ENCODE measurements at places on chromosomes 6 and 20.

- DNase-seq: no peak
Measured at GRCh38 chr6:31356216-31356945, 598 bp downstream of the HLA-B start.

GRCh38 chr6:38784506-38785235 lies 69.6 kb downstream of the DNAH8 start:
- no peak for DNase-seq

DNA sequence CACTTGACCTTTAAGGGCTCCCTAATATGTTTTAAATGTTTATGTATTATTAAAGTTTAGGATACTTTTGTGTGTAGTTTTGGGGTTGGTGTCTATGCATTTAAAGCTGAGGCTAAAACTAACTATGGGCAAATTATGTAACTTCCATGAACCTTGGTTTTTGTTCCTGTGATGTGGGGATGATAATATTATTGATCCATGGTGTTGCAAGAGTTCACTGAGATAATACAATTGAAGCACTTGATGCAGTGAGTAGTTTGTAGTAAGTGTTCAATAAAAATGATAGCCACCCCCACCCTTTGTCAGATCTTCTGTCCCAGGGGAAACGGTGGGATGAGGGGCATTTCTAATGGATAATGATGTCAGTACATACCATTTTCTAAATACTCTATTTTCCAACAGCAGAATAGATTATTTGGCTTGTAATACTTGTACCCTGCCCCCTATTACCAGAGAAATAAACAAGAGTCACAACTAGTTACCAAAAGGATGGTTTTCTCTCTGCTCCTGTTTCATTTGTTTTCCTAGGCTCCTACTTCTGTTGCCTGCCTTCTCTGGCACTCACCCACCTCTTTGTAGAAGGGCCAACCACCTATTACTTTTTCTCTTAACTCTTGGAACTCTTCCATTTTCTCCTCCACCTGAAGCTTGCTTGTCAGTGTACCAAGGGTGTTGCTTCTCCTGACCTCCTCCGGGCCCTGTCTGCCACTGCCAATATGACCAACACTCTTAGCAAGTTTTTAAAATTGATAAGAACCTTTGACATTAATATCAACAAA lies 97.9 kb downstream of the RCAN2 start:
- DNase-seq: no peak

DNA sequence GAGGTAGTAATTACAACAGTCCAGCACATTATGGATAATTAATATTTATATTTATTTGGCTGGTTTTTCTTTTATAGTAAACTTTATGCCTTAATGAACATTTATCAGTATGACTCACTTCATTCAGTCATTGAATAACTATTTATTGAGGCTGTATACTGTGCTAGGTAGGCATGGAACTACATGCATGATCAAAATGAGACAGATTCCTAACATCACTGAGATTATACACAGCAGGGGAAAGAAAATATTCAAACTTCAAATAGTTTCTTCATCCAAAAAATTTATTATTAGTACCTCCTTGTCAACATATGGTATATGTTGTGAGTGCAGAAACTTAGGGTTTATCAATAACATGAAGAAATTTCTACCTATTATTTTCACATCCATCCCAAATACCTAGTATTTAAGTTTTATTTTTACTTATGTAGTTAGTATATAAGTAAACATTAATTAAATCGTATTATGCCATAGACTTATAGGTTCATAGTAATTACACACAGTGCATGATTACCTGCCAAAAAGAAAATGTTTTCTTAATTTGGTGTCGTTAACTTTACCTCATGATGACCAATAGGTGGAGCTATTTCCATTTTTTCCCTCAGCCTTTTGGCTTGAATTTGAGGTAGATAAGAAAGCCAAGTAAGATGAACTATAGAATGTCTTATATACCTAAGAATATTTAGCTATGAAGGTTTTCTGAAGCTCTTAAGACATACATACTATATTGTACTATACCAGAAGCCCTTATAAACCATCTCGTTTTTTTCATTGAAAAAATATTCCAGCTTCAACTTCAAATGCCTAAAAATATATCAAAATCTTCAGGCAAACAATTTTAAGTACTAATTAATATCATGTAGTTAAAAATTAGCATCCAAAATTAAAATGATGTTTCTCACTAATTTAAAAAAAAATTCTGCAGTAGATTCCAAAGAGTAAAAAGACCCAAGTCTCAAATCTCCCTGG lies 12.5 kb upstream of the TMEM30A start:
- no peak for DNase-seq

- no peak for DNase-seq
Measured at GRCh38 chr20:63951398-63952209, 4.6 kb downstream of the UCKL1 start.

DNA sequence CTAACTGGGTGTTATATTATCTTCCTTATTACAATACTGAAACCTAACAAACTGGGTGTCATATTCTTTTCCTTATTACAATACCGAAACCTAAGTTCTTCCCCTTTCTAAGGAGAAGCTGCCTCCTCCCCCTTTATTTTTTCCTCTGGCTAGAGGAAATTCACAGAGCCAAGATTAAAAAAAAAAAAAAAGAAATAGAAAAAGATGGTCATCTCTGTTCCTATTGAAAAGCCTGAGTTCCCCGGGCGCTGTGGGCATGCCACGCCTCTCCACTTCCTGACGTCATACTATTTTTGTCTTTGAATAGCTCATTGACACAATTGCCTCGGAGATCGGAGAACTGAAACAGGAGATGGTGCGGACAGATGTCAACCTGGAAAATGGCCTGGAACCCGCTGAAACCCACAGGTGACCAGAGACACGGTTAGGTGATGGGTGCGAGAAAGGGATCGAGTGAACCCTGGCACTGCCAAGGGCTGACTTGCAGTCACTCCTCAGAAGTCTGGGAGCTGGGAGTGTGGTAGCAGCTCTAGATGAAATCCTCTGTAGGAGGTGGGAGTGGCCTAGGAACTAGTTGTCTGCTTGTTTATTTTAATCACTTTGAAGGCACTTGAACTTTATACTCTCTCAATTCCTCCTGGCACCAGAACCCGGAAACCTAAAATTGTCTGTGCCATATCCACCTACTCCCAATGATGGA lies 82.2 kb upstream of the NAA20 start:
- DNase-seq: no peak

Data from stimulated activated CD4-positive, alpha-beta T cell treated with anti-CD3 and anti-CD28 coated beads, Interleukin-1b, Interleukin-23, amount 100 ng/mL, for 1 hour (primary cell).